Testis (tissue), 5 donors: ENCODE measurements at places on chromosomes 1 and 21.

DNA sequence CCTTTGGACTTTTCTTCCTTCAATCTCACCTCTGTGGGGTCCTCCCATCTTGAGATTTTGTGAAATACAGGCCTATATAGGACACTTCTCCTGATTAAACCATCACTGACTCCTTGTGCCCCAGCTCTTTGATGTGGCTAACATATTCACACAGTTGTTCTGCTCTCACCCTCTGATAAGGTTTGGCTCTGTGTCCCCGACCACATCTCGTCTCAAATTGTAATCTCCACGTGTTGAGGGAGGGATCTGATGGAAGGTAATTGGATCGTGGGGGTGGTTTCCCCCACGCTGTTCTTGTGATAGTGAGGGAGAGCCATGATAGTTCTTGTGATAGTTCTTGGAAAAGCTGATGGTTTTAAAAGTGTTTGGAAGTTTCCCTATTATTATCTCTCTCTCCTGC, 19.7 kb downstream of the LRRC7 start:
- DNase-seq = no peak

GRCh38 chr21:33696465-33696864, 54.2 kb downstream of the ITSN1 start:
- no peak for DNase-seq

- no peak for DNase-seq
Observed at GRCh38 chr1:22851517-22851916, 121.1 kb downstream of the LACTBL1 start.

GRCh38 chr21:37513383-37513782, 146.8 kb downstream of the DYRK1A start:
- DNase-seq = no peak

DNA sequence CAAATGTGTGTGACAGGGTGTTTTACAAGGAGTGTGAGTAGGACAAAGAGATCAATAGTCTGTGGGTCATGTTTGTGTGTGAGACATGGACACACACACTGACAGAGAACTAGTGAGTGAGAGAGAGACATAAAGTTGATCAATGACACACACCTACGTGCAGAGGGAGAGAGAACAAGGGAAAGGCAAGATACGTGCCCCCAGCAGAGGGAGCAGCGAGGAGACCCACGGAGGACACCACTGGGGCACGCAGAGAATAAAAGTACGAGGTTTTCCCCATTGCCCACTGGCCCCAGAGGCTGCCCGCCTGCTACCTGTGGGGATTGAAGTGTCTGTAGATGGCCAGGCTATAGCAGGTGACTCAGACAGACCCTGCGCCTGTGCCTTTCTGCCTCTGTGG, 130.2 kb upstream of the CSF3R start:
- peak; percentile 19 for DNase-seq

- DNase-seq = no peak
Observed at GRCh38 chr1:28136922-28137613, 39.4 kb downstream of the PTAFR start.

DNA sequence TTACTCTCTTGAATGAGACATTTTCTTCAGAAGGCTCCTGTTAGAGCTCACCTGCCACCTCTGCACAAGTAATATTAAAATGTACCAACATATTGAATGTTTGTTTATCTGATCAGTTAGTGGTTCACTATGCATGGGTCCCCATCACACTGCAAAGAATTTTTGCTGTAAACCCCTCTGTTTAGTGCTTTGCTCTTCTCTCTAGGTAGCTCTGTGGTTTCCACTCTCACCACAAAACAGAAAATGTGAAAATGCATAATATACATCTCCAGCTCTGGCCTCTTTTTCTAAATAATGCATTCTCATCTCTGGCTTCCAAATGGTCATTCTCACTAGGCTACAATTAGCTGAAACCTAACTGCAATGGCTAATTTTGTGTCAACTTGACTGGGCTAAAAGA, 176.7 kb downstream of the TRIM33 start:
- no peak for DNase-seq

GRCh38 chr21:25366116-25366515, 241.2 kb downstream of the MRPL39 start:
- no peak for DNase-seq

DNA sequence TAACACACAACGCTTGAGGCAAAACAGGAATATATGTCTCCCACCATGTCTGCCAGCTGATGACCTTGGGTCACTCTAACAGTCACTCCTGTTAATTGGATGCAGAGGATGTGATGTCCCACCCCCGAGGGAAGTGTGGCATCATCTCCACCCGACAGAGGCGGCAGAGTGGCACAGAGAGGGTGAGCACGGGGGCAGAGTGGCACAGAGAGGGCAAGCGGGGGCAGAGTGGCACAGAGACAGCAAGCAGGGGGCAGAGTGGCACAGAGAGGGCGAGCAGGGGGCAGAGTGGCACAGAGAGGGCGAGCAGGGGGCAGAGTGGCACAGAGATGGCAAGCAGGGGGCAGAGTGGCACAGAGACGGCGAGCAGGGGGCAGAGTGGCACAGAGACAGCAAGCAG, 44.3 kb downstream of the DISP3 start:
- DNase-seq = no peak
